Vagina (tissue), 2 donors: ENCODE measurements at places on chromosomes 12 and 14.

DNA sequence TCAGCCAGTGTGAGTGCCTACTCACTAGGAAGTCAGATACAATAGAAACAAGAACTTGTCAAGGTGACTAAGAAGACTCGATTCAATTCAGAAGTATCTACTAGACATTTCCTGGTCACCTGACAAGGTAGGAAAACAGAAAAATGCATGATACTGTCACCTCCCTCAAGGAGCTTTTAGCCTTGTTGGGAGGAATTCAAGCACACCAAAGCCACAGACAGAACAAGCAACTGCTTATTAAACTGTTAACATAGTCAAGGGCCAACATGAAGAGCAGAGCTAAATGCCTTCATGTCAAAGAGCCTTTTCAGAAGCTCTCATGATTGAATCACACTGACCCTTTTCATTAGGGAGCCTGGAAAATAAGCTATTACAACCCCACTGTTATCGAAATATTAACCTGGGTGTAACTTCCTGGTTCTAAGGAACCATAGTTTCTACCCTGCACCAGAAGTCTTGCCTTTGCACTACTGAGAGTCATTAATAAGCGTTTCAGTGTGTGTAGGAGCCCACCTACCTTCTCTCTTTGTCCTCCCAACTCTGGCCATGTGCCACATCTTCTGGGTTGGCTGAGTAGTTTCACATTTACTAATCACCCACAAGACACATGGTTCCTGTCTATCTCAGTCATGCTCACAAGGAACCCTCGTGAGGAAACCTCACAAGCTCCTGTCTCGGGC is 31.0 kb upstream of the LGALS3 start:
- no peak for DNase-seq

GRCh38 chr12:110760204-110760609 is 17.5 kb upstream of the PPP1CC start:
- DNase-seq = no peak

DNA sequence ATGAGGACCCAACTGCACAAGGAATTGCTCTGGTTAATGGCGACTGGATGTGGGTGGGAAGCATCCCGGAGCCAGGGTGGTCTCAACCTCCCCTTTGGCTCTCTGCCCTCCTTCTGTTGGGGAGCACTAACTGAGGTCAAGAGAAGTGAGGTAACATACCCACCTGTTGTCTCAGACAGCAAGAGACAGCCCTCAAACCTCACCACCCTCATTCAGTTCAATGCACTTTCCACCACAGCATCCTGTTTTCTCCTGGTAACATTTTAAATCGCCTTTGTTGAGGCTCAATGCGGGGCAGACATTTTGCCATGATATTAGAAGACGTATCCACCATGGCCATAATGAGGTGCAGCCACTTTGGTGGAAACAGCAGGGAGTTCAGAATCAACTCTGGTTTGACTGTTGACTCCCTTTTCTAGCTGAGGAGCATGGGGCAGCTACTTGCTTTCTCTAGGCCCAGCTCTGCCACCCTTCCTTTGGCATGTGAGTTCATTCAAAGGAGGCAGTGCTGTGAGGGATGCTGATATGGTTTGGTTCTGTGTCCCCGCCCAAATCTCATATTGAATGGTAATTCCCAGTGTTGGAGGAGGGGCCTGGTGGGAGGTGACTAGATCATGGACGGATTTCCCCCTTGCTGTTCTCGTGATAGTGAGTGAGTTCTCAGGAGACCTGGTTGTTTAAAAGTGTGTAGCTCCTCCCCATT is 338.6 kb downstream of the PCNX1 start:
- DNase-seq = no peak

DNA sequence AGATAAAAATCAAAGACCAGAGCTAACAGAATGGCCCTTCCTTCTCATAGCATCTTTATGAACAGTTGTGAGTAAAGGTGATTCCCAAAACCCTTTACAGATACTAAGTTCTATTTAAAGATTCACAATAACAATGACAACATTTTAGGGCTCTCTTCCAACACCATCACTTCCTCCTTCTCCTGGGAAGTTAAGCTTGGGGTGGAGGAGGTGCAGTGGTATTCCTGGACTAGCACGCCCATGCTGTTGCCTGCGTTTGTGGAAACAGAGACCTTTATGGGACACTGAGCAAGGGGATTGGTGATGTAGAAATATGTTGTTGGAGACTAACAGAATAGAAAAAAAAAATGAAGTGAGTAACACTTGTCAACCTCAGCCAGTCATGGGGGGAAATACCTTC is 22.5 kb downstream of the SYNE2 start:
- DNase-seq = no peak

DNA sequence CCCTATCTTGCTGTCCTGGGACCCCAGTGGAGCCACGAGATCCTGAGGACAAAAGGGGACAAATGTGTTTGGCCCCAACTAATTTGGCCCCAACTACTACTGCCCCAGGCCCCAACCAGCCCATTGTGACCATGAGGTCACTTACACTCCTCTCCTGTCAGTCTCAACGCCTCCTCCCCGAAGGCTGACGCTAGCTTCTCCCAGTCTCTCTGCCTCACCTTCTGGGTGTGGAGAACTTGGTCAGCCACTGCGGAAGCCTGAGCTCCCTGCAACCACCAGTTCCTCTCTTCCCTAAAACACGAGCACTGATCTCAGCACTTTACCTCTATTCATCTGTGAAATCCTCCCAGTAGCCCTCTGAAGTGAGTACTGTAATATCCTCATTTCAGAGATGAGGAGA is 13.3 kb downstream of the FAM181A start:
- DNase-seq = no peak

- no peak for DNase-seq
These were observed 25.4 kb upstream of the BCL7A start for GRCh38 chr12:121996050-121996944.

DNA sequence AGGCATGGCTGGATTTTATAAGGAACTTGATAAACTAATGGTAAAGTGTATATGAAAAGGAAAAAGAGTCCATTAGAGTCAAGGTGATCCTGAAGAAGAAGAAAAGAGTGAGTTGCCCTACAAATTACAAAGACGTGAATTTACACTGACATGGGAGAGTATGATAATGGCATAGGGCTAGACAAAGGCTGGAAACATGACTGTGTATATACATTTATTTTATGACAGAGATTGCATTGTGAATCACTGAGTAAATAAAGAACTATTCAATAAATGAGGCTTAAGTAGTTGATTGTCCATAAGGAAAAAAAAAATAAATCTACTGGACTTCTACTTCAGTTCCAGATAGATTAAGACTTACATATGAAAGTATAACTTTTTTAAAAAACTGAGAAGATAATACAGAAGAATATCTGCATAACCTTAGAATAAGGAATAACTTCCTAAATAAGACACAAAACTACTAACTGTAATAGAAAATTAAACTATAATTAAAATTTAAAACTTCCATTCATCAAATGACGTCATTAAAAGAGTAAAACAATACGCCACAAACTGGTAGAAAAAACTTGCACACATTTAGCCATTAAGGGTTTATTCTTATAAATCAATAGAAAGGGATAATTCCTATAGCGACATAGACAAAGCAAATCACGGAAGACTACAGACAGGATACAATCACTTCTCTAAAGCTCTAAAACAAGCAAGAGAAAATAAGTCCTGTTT is 278.5 kb downstream of the NOVA1 start:
- DNase-seq = no peak

DNA sequence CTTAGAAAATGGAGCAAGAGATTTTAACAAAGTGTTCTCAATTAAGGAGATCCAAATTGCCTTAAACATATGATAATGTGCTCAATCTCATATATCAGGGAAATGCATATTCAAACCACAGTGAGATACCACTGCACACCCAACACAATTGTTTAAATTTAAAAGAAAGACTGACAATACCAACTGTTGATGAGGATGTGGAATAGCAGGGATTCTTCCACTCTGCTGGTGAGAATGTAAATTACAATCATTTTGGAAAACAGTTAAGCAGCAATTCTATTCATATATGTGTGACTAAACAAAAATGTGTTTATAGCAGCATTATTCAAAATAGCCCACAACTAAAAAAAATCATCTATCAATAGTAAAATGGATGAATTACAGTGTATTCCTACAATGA is 144.2 kb downstream of the KICS2 start:
- no peak for DNase-seq

GRCh38 chr12:89350630-89351488 is 1.4 kb downstream of the DUSP6 start:
- no peak for DNase-seq

- DNase-seq = no peak
These were observed 5.2 kb downstream of the IRF2BPL start for GRCh38 chr14:77023001-77023996.

DNA sequence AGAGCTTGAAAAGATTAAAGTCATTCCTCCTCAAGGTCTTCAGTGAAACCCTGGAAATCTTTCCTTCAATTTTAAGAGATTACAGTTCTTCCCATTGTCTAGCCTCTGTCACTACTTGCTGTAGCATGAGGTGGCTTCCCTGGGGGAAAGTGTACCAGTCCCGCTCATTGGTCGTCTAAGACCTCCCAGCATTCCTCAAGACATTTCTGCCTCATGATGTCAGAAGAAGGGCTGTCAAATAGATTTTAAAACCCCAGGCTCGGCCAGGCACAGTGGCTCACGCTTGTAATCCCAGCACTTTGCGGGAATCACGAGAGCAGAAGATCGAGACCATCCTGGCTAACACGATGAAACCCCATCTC is 46.7 kb downstream of the SMUG1 start:
- no peak for DNase-seq

GRCh38 chr12:32944195-32944594 is 47.6 kb upstream of the PKP2 start:
- DNase-seq = no peak

DNA sequence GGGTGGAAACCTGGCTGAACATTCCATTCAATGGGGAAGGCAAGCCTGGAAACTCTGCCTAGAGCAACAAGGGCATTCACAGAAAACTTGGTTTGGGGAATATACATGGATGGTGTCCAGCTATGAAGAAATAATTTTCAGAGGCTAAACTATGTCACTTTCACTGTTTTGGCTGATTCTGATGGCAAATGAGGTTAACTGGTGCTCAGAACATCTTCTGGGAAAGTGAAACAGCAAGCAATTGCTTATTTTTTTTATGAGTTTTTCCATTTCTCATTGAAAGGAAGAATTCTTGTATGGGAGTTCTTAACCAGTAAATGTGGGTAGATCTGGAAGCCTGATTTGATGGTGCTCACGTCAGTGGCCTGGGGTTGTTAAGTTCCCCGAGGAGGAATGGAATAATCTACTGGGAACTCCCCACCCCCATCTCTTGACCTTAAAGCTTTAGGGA is 132.8 kb upstream of the BTG1 start:
- DNase-seq = no peak

DNA sequence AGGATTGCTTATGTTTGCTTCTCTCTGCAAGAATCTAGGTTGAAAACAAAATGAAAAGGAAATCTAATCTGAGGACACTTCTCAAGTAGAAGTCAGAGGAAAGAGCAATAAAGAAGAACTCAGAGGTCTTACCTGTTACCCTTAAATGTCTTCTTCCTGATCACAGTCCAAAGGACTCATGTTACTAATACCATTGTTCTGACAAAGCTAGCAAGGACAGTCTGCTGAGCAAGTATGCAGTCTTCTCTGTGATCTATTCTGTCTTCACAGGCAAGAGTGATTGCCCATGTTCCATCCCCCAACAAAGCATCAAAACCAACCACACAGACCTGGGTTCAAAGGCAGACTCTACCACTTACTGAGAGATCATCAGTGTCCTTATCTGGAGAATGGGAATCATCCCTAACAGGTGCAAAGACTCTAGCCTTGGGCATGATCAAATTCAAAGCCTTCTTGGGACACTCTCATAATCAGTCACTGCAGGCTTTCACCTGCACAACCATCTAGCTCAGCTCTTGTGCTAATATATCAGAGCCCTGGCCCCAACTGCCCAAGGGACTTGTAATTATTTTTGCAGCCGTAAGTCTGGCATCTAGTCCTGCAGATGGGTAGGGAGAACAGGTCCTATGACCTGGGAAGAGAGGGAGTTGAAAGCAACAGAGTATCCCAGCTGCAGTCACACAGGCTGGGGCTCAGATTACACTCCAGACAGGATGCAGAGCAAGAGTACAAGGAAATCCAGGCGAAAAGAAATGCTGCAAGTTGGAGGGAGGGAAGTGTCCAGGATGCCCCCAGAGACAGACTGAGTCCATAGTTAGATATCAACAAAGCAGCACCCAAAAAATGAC is 97.9 kb upstream of the NUDT4 start:
- DNase-seq = no peak

GRCh38 chr12:103915306-103915705 is 14.9 kb upstream of the HSP90B1 start:
- DNase-seq = no peak

DNA sequence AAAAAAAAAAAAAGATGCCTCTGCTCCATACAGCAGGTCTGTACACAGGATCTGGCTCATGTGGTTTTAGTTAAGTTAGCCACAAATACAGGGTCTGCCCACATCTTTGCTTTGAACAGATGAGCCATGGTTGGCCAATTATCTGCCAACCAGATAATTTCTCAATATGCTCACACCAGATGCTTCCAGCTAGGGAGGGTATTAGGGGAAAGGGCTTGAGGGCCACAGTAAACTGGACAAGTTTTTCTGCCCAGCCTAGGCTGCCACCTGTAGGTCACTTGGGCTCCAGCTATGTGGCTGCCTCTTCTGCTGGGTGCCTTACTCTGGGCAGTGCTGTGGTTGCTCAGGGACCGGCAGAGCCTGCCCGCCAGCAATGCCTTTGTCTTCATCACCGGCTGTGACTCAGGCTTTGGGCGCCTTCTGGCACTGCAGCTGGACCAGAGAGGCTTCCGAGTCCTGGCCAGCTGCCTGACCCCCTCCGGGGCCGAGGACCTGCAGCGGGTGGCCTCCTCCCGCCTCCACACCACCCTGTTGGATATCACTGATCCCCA is 776 bp downstream of the RDH5 start:
- DNase-seq = no peak

GRCh38 chr12:2283916-2284315 is 231.1 kb downstream of the CACNA1C start:
- no peak for DNase-seq

- no peak for DNase-seq
These were observed 1.7 kb downstream of the PPM1H start for GRCh38 chr12:62933220-62933601.

- DNase-seq = no peak
These were observed 17.1 kb upstream of the ADSS1 start for GRCh38 chr14:104706733-104707607.

DNA sequence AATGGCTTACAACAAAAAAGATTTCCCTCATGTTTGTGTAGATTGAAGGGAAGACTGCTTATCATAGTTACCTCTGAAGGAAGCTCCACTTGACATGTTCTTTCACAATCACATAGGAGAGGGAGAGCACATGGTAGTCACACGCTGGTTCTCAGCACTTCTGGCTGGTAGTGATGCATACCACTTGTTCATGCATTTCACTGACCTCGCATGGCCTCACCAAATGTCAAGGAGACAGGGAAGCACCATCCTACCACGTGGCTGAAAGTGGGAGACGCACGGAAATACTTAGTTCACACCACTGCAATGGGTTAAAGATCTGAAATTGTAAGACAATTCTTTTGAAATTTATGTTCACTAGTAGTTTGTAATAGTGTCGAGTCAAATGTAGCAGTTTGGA is 74.0 kb downstream of the PDE3A start:
- DNase-seq = no peak

- no peak for DNase-seq
These were observed 349.8 kb downstream of the IPO8 start for GRCh38 chr12:30345744-30346471.
